Activated CD4-positive, alpha-beta T cell treated with anti-CD3 and anti-CD28 coated beads for 24 hours (primary cell): ENCODE measurements at places on chromosomes 2 and 18.

DNA sequence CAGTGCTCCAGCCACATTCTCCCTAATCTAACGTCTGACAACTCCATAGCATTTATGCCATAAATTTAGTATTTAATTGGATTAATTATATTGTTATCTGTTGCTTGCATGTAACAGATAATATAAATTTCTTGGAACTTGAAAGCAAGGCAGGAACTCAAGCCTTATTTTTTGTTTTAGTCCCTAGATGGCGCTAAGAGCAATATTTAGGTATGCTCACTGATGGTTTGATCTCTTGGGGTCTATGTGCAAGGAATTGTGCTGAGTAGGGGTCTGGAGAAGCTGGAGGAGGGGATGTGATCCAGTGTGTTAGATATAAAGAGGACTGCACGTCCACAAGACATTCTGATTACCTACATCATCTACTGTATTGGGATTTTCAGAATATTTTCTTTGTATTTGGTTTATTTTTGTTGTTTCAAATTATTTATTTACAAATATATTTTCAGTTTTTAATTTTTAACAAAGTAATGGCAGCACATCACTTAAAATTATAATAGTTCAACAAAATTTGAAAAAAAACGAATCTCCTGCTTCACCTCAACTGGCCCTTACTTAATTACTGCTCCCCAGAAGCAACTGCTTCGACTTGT, 32.8 kb downstream of the KATNAL2 start:
- DNase-seq, result no peak

DNA sequence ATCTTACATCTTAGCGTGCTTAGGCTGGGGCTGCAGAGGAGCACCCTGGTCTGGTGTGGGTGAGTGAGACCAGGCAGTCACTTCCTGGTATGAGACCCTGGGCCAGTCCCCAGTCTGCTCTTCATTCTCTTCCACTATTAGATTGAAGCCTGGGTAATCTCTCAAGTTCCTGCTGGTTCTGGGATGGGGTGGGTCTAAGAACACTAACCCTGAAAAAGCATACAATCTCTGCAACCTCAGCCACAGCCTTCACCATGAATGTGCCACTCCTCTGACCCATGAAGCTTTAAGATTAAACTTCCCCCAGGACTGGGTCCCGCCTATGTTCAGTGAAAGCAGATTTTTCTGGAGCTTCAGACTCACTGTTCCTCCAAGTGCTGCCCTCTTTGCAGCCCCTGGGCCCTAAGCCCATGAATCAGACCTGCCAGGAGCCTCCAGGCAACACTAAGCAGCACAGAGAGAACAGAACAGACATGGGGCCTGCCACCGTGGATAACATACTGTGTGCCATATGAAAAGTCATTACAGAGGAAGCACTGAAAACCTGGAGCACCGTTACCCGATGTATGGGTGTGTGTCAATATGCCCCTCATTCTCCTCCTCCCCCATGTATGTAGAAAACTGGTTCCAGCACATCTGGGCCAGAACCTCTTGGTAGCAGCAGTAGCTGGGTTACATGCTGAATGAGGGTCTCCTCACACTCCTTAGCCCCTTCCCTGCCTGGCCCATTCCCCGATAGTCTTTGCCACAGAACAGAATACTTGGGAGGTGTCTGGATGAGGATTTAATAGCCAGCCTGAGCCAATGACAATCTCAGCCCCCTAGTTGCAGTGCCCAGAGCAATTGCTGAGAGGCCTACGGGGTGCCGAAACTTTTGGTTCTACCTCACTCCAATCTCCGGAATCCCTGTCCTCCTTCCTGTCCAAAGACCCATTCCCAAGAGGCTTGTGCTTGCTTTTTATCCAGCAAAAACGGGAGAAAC, 2.7 kb upstream of the SIX2 start:
- no peak for DNase-seq

- DNase-seq, result no peak
Measured at GRCh38 chr2:217539126-217539525, 463.7 kb downstream of the TNS1 start.

DNA sequence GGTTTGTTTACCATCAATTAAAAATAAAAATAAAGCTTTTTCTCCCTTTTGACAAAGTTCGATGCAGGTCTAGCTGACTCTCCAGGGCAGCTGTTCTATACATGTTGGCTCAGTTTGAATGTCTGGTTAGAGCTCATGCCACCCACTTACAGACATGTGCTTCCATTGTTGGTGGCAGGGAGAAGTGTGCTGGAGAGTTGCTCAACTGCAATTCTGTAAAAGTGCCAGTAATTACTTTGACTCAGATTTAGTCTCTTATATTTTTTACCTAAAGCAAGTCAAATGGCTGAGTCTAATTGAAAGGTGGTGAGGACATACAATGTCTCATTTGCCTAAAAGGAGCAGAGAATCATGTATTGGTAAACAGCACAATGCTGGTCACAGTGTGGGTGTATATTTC, 609.1 kb upstream of the SYT4 start:
- DNase-seq, result no peak

DNA sequence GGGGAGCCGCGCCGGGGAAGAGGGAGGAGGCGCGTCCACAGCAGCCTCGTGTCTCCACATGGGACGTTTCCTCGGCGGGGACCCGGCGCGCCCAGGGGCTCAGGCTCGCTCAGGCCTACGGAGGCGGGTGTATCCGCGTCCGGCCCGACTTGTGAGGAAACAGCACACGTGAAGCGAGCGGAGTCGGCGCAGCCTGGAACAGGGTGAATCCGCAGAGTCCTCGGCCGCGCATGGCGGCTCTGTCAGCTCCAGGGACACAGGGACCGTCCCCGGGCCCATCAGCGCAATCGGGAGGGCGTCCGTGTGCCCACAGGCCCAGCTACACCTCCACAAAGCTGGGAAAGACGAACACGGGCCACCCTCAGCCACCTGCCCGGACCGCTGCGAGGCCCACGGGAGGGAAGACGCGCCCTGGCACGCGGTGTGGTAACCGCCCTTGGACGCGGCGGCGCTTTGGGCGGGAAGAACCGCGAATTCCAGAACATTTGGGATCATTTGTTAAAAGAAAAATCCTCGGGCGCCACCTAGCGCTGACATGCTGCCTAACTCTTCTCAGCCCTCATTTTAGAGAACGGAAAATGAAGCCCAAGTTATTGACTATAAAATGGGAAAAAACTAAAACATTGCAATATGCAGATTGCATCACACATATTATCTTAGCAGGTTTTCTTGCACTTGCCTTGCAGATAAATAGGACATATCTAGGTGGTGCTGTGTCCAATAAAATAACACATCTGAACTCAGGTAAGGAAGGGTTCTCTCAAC, 40.4 kb downstream of the TMEM18 start:
- peak; percentile 31 for DNase-seq

DNA sequence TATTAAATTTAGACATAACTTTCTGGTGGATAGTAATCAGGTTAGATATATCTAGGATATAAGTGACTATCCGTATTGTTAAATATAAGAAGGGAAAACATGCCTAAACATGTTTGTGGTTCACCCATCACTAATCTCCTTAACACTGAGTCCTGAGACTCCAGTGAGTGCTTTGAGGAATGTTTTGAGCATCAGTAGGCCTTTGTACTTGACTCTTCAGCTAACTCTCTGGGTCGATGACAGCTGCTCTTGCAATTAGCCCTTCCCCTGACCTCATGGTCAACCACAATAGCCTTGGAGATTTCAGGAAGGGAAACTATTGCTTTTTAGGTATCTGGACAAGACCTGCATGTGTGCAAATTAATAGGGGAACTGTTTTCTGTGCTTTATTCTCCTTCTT, 716.8 kb downstream of the EPHA4 start:
- DNase-seq, result no peak

DNA sequence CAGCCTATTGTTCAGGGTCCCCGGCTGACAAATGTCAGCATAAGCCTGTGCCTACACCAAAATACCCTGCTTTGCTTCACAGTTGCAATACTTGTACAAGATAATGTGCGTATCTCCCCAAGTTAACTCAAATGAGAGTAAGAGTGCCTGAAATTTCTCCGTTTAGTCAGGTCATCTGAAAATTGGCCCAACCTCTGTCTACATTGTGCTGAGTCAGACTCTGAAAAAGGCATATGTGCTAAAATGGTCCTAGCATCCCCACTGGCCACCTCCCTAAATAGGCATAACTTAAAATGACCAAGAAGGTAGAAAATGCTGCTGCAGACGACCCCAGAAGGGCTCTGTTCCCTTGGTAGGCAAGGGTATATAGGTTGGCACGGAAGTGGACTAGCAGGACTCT, 1653.8 kb upstream of the DDX18 start:
- no peak for DNase-seq

- DNase-seq, result no peak
Measured at GRCh38 chr2:74261204-74261864, 62.9 kb downstream of the MTHFD2 start.

DNA sequence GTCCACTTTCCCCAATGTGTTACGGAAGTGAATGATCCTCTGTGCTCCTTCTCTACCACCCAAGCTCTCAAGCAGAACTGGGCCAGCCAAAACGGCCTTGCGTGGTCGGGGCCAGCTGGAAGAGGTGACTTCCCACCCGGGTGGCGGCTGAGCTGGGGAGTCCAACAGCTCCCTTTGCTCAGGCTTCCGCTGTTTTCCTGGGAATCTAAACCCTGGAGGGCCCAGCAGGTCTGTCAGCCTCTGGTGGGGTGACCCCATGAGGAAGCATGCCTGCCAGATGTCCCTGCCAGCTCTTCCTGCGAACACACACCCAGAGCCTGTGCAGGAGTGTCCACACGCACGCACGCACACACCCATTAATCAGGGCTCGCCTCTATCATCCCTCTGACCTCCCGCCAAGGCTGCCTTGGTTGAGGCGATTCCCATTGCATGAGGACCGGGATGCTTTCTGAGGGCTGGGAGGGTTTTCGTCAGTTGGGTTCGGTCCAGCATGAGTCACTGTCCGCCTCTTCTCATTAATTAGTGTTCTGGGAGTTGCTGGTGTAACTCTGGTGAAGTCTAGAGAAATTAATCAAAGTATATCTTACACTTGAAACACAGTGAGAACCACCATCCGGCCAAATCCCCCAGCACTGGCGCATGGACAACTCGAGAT, 90.6 kb downstream of the TWIST2 start:
- DNase-seq, result no peak

DNA sequence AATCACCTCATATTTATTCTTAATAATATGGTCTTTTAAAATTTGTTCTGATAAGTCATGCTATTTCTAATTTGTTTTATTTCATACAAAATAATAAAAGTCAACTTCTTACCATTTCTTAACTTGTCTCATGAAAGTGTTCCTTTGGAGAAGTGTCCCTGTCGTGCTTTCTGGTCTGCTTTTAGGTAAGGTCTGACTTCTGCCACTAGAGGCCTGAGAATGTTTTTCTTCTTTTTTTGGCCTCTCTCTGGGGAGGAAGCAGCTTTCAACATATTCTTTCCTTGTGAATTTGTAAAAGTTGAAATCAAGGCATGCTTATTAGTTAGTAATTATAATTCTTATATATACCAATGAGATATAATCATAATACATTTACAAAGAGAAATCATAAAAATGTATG, 39.4 kb downstream of the MAP2 start:
- no peak for DNase-seq

- DNase-seq, result no peak
Measured at GRCh38 chr2:239466061-239466754, 65.4 kb upstream of the HDAC4 start.

DNA sequence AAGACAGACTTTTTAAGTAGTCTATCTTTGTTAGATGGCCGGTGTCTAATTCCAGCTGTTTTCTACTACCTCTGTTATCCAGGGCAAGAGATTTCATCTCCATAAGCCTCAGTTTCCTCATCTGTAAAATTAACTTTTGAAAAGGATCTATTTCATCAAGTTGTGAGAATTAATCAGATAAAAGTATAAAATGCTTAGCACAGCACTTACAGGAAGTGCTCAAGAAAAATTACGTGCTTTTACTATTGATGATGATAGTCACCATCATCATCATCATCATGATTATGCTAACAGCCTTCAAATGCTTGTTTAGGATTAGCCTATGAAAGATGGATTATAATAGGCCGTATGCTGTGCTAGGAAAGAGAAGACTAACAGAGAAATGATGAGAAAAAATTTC, 76.2 kb downstream of the CYRIA start:
- no peak for DNase-seq

DNA sequence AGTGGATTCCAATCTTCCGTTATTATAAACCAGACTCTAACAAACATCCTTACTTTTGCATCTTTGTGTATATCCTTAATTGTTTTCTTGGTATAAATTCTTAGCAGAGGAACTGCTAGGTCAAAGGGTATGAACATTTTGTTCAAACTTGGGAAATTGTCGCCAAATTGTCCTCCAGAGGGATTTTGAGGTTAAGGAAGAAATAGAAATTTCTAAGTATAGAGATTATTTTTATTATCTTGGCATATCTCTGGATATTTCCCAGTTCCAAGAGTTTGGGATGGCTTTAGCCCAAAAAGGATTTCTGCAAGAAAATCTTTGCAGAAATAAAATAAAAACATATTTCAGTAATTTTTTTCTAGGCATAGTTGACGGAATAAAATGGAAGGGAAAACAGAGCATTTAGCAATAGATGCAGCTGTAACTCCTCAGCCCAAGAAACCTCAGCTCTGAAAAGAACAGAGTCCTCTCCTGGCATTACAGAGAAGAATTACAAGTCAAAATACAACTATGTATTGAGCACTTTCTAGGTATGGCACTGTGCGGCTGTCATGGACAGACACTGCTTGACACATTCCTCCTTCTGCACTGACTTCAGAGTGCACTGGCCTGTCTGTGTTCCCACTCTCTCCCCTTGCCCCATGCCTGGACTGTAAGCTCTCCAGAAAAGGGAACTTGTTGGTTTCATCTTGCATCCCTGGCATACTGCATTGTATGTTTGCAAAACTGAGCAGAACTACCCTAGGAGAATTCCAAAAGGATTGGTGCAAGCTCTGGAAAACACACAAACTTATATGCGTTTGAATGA, 117.3 kb upstream of the STON1 start:
- no peak for DNase-seq

- no peak for DNase-seq
Measured at GRCh38 chr2:59816075-59816474, 737.4 kb downstream of the BCL11A start.
